Stimulated activated CD8-positive, alpha-beta memory T cell treated with anti-CD3 and anti-CD28 coated beads, Interleukin-4, amount 100 ng/mL, for 1 hour (primary cell): ENCODE measurements at places on chromosomes 3 and 15.

DNA sequence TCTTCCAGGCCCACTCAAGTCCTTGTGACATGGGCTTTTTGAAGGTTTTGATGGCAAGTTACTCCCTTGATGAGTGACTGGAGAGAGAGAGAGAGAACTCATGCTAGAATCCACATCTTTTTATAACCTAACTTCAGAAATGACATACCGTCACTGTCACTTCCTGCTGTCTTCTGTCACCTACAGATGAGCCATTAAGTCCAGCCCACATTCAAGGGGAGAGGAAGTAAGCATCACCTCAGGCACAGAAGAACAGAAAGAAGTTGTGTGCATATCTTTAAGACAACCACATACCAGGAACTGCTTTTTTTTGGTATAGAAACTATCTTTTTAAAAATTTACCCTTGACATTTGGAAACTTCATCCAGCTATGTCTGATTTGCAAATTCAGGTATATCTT is 16.6 kb upstream of the TXNRD3 start:
- no peak for DNase-seq

DNA sequence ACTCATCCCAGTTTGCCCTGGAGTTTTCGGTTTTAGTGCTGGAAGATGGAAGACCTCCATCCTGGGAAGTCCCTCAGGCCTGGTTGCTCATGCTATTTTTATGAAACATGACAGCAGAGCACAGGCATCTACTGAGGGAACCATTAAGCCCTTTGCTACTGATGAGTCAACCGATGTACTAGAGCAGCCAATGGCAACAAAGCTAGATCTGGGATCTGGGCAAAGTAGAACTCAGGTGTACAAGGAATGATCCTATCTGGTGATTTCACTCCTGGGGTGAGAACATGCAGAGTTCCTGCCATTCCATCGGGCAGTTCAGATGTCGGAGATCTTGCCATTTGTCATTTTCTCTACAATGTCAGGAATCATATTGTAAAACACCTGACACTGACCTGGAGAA is 166.2 kb upstream of the NSMCE3 start:
- DNase-seq, result no peak

DNA sequence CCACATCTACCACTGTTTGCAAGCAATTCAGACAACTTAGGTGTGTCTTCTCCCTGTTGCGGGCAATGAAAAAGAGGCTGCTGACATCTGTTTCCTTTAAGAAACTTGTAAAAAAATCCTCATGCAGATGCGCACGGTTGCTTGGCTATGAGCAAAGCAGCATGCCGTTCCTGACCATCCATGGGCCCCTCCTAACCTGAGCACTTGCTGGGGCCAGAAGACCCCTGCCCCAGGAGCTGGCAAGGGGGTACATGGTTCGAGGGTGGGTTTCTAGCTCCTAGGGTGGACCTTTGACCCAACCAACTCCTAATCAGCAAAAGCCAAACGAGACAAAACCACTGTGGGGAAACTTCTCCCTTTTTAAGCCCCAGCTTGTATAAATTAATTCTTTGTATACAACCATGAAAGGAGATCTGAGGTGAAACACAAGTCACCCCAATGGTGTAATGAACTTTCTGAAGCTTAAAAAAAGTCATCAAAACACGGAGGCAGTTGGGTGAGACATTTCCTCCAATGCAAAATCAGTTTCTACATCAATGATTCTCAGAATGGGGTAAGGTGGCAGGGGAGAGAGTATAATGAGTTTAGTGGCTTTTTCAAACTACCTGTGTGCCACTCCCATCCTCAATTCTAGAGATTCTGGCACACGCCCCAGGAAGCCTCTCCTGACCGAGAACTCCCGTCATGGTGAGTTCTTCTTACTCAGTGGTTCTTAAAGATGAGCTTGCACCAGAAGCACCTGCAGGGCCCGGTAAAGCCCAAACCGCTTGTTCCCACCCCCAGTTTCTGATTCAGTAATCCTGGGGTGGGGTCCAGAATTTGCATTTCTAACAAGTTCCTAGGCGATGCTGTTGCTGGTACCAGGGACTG is 44.1 kb downstream of the CPN2 start:
- DNase-seq, result no peak

- no peak for DNase-seq
Observed at GRCh38 chr3:162626172-162626571, 1129.6 kb downstream of the OTOL1 start.

GRCh38 chr3:100600181-100601042 is 9.0 kb upstream of the ADGRG7 start:
- DNase-seq, result no peak

GRCh38 chr3:158355623-158356588 is 215.1 kb upstream of the MLF1 start:
- no peak for DNase-seq

DNA sequence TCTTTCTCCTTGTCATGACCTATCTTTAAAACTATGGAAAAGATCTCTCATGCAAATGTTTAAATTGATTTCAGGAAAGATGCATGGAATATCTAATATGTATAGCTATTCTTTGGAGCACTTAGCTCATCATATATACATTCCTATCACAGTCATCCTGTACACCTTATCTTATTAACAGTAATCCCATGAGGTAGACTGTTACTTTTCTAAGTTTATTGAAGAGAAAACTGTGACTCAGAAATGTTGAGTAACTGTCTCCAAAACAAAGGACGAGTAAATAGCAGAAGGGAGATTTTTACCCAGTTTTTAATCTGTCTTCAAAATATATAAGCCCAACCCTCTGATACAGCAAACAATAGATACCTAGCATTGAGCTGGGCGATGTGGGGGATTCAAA is 308.3 kb downstream of the GAP43 start:
- DNase-seq, result no peak

DNA sequence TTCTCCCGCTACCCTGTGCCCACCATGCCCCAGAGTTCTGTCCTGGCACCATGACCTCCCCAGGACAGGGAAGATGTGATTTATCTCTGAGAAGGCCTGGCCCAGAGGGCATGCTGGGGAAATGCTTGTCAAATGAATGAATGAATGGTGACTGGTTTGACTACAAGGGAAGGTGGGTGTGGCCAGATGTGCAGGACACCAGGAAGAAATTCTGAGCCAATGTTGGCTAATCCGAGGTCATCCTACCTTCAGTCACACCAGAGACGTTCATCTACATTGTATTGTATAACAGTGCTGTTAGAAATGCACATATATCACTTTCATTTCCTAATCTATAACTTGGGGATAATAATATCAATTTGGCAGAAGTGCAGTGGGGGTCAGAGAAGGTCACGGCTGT is 138.4 kb downstream of the FAM43A start:
- no peak for DNase-seq

GRCh38 chr3:161766331-161766730 is 269.7 kb downstream of the OTOL1 start:
- no peak for DNase-seq

DNA sequence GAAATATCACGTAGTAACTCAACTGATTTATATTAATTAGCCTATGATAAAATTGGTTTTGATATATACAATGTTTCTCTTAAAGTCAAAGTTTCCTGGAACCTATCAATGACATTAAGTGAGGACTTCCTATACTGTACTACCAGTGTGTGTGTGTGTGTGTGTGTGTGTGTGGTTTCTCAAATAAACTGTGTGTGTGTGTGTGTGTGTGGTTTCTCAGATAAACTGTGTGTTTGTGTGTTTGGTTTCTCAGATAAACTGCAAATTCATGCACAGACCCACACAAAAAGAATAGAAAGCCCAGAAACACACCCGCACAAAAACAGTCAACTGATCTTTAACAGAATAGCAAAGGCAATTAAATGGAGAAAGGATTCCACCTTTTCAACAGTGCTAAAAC is 14.5 kb upstream of the WDR5B start:
- DNase-seq, result no peak

- no peak for DNase-seq
Observed at GRCh38 chr3:70011582-70011981, 12.0 kb downstream of the SAMMSON start.

GRCh38 chr15:72958634-72959033 is 93.6 kb upstream of the NEO1 start:
- no peak for DNase-seq

DNA sequence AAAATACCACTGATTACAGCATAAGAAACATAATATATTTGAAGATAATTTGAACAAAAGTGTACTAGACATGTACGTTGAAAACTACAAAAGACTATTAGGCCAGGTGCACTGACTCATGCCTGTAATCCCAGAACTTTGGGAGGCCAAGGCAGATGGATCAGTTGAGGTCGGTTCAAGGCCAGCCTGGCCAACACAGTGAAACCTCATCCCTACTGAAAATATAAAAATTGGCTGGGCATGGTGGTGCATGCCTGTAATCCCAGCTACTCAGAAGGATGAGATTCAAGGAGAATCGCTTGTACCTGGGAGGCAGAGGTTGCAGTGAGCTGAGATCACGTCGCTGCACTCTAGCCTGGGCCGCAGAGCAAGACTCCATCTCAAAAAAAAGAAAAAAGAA is 36.2 kb upstream of the FNDC3B start:
- no peak for DNase-seq

GRCh38 chr3:194042927-194043326 is 93.0 kb upstream of the HES1 start:
- DNase-seq, result no peak

DNA sequence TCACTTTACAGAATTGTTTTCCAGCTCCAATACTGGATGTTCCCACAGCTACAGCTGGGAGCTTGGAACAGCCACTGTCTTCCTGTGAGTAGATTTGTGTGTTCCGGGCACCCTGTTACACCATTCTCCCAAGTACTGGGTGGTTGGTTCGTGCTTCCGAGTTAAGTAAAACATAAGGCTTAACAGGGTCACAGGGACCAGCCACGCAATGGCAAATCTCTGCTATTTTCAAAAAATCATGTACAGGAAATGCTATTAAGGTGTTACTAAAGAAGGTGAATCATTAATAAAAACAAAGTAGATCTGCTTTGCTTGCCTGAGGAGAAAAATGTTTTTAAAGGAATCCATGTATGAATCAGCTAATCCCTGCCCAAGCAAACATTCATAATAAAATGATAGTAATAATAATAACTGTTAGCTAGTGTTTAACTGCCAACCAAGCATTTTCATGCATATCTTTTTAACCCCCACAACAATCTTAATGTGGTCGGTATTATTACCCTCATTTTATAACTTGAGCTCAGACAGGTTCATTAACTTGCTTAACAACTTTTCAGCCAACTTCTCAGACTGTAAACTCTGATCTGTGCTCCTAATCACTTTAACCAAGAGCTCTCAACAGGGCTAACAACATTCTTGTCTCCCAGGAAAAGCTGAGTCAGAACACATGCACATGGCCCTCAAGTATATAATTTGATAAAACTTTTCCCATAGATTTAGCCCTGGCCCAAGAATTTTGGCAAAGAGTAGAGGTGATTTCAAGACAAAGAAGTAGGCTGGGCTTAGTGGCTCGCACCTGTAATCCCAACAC is 2.7 kb upstream of the C2CD4A start:
- no peak for DNase-seq

DNA sequence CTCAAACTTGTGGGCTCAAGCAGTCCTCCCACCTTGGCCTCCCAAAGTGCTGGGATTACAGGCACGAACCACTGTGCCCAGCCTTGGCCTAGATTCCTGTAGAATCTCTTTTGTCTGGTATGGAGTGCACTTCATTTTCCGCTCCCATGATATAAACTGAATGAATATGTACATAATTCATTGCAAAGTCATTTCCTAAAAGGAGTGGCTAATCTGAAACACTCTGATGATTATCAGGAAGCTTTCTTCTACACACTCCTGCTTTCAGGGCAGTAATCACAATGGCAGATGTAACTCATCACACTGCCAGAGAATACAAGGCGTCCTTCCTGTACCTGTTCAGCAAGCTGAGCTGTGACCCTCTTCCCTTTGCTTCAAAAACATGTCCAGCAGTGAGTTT is 28.6 kb downstream of the RLBP1 start:
- no peak for DNase-seq

DNA sequence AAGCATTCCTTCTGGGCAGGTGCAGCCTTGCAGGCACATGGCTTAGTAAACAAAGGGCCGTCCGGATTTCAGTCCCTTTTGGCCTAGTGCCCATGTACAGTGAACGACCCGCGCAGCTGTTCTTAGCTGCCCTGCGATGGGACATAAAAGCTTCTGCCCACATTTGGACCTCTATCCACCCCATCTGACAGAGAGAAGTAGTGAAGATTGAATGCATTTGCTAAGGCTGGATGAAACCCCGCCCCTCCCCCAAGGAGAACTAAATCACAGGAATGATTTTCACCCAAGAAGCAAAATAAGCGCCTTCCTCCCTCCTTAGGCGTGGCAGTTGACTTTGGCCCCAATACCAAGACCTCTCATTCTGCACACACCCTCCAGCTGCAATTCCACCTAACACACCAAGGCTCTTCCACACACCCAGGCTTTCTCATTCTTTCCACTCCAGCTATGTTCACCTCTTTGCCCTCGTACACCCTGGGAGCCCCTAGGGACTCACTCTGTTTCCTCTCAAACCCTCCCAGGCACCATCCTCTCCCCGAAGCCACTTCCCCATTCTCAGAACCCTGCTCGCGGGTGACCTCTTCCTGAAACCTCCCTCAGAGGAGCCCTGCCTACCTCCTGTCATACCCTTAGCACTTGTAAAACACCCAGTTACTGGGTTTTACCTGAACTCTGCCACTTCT is 14.1 kb upstream of the HRH1 start:
- no peak for DNase-seq

DNA sequence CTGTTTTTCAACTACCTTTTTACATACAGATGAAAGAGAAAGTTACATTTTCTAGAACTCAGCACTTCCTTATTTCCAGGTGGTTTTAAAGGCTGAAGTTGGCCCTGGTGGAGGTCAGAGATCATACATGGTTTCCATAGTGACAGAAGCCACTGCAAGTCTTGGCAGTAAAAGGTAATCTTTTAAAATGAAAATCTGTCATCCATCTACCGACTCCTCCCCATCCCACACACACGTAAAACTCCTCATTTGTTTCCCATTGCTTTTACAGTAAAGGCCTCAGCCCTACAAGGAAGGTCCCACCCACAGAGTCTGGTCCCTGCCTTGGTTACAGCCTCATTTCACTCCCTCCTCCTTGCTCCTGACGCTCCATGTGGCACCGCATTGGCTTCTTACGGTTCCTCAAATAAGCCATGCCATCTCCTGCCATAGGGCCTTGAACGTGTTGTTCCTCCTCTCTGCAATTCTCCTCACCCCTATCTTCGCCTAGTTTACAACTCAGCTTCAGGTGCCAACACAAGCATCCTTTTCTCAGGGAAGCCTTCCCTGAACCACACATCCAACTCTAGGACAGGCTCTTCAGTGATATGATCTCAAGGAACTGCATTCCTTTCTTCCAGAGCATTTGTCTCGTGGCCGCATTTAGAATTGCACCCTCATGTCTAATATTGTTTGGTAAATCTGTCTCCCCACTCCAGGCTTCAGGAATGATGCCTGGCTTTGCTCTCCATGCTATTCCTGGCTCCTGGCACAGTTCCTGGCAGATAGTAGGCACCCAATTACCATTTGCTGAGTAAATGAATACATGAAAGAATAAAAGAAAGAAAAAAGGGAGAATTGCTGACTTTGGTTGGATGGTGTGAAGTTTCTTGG is 2.6 kb downstream of the CYP19A1 start:
- no peak for DNase-seq

GRCh38 chr3:178079966-178080365 is 456.3 kb upstream of the KCNMB2 start:
- DNase-seq, result no peak
